Neural crest cell (in vitro differentiated cells): ENCODE measurements at places on chromosomes 3 and 15.

- DNase-seq: no peak
Measured at GRCh38 chr3:5255404-5256344, 68.2 kb downstream of the EDEM1 start.

- no peak for DNase-seq
Measured at GRCh38 chr15:43527016-43527801, 9.8 kb downstream of the MAP1A start.

DNA sequence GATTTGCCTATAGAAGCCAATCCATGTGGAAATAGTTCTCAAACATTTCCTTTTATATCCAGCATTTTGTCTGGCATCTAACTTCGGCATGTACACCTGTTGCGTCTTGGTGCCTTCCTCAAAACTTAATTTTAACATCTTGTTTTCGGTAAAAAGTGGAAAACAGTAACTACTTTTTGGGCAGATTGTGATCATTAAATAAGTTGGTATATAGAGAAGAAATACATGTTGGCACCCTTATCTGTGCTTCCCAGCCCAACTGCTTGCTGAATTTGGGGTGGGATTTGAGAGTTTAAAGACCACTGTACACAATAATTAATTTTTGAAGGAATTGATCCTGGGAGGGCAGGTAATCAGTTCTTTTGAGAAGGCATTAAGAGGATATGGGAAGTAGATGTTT lies 566.8 kb downstream of the PDCD6IP start:
- no peak for DNase-seq

- DNase-seq: no peak
Measured at GRCh38 chr3:9681723-9682081, 21.9 kb upstream of the CPNE9 start.

DNA sequence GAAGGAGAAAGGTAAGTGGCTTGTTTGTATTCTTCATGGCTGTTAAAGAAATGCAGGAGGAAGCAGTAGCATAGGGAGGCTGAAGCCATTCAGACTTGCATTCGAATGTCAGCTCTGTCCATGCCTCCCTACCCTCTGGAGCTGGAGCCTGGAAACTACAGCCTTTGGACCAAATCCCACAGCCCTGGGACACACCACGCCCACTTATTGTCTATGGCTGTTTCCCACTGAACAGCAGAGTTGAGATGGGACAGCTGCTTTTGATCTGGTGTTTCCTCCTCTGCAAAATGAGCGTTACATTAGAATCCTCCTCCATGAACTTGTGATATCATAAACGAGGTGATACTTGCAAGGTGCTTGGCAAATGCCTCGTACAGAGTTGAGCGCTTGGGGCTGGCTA lies 3.6 kb downstream of the FAM107A start:
- DNase-seq: no peak

DNA sequence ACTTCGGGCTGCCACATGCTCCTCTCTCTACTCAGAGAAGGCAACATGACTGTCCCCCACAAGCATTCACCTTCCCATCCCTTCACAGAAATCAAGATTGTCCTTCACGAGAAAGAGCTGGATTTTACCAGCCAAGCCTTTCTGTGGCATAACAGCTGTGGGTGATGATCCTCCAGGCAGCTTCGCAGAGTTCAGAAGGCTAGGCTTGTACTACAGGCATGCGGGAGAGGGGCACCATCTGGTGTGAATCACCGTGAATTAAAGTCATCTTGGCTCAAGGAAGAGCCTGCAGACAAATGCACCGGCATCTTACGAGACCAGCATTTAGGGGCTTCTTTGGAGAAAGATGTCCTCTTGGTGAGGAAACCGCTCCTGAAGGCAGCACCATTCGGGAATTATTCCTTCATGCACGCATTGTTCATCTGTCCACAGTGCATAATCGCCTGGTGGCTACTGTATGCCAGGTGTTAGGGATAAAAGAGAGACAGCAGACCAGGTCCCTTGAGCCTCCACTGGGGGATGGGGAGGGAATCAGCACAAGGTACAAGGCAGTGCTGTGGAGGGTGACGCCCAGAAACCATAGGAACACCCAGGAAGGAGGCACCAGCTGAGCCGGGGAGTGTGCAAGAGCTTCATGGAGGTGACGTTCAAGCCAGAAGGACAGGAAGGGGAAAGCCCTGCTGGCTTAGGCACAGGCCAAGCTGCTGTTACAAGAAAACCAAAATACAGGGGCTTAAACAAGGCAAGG lies 108.6 kb downstream of the TMEM266 start:
- no peak for DNase-seq

DNA sequence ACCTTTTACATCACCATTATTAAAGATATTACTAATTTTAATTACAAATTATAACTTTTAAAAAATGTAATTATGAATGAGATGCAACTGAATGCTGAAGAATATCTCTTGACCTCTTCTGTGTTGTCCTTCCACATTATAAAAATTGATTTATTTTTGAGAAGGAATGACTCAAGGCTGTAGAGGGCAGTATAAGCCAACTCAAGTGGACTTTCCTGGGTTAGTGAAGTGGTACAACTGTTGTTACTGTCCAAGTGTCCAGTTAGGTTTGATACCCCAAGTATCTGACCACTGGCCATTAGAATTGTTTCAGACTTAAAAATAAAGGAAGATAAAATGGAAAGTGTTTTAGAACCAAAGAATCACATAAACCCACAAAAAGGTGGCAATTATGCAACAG lies 51.9 kb downstream of the BBX start:
- DNase-seq: no peak

DNA sequence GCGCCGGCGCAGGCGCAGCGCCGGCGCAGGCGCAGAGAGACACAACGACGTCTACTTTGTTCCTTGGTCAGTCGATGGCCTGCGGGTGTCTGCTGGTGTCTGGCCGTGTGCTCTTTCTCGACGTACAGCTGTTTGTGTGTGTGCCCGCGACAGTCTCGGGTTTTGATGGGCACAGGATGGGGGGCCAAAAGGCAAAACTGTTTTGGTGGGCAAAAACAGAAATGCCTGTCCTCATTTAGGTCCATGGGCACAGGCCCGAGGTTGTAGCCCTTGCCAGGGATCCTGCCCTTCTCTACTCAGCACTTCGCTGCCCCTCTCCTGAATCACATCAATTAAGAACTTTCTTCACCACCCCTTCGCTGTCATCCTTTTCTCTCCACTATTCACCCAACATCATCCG lies 184.8 kb upstream of the CHL1 start:
- DNase-seq: no peak

- DNase-seq: peak; percentile 8
Measured at GRCh38 chr3:143847787-143848631, at the start of gene SLC9A9. Gene SLC9A9 (minus strand): TSS chr3:143848468. CDS start chr3:143848322, 146 bp downstream.

DNA sequence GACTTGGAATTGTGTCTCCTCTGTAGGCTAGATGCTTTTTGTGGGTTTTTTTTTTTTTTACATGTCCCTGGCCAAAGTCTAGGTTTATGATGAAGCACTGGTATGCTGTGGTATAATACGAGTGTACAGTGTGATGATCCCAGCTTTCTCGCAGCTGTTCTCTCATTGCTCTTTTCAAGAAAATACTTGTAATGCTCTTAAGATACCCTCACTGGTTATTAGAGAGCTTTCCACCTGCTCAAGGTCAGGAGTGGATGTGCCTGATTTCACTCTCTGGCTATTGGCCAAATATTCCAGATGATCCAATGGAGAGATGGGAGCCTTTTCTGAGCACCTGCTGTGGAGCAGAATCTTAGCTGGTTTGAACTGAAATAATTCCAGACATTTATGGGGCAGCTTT lies 215.1 kb downstream of the MYRIP start:
- no peak for DNase-seq
